NCI-H2029 treated with DMSO at 0.1 percent for 48 hours (cell line): ENCODE measurements at places on chromosomes 2 and 18.
A peak's percentile ranks its signal among the peaks of the same experiment; 100 is the strongest.

DNA sequence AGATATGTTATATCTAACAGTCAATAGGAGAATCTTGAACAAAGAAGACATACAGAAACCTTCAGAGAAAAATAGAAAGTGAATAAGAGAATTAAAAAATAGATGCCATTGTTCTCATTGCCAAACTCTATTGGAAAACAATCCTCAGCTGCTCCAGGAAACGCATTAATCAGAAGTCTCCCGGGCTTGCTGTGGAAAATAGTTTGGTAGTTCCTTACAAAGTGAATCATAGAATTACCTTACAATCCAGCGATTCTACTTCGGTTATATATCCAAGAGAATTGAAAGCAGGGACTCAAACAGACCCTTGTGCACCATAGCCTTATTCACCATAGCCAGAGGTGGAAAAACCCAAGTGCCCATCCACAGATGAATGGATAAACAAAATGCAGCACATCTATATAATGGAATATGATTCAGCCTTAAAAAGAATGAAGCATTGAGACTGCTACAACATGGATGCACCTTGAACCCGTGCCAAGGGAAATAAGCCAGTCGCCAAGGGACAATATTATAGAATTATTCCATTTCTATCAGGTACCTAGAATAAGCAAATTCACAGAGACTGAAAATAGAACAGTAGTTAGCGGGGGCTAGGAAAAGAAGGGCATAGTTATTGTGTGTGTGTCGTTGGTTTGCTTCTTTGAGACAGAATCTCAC lies 21.9 kb upstream of the CHRNA1 start:
- DNase-seq: no peak

- no peak for DNase-seq
Measured at GRCh38 chr2:138023976-138024375, 59.7 kb downstream of the HNMT start.

- peak; percentile 30 for DNase-seq
Measured at GRCh38 chr2:237421542-237422116, 7.7 kb upstream of the COL6A3 start.

GRCh38 chr2:234816056-234816455 lies 135.8 kb upstream of the SH3BP4 start:
- DNase-seq: no peak

GRCh38 chr2:125711075-125711474 lies 944.9 kb upstream of the GYPC start:
- no peak for DNase-seq

- DNase-seq: no peak
Measured at GRCh38 chr2:68384485-68385107, 19.5 kb downstream of the PLEK start.

- no peak for DNase-seq
Measured at GRCh38 chr18:3340015-3340681, 78.2 kb downstream of the MYL12B start.

DNA sequence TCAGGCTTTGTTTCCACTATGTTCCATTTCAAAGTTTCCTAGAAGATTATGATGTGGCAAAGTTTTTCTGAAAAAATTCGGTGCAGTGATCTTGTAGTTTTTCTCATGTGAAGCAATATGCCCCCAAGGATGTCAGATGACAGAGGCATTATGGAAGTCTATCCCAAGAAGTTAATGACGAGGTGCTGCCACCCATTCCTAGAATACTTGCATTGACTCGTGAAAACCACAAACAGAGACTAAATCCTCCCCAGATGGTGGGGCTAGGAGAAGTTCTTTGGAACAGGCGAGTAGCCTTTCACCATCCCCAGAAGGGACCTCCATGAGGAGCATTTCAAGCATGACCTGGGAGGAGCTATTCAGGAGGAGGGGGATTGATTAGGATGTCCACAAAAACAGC lies 40.2 kb upstream of the COPS8 start:
- DNase-seq: no peak

- DNase-seq: no peak
Measured at GRCh38 chr18:56927786-56928185, 219.1 kb upstream of the BOD1L2 start.

DNA sequence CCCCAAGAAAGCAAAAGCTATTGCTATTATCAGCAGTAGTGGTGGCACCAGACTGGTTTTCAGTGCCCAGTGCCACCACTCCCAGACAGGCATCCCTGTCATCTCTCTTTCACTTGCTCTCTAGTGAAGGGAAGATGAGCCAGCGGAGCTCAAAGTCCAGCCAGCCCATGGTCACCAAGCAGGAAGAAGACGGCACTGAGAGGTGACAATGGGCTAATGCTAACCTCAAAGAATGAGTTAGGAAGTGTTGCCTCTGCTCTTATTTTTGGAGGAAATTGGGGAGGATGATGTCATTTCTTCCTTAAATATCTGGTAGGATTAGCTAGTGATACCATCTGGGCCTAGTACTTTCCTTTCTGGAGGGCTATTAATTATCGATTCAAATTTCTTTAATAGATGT lies 1.7 kb downstream of the SP140 start:
- no peak for DNase-seq

DNA sequence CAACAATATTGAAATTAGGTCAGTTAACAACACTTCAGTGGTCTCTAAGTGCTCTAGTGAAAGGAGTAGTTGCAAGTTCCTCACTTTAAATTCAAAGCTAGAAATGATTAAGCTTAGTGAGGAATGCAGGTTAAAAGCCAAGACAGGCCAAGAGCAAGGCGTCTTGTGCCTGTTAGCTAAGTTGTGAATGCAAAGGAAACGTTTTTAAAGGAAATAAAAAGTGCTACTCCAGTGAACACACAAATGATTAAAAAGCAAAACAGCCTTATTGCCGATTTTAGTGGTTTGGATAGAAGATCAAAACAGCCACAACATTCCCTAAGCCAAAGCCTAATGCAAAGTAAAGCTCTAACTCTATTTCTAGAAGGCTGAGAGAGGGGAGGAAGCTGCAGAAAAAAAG lies 44.7 kb downstream of the ANTXR1 start:
- DNase-seq: no peak

- no peak for DNase-seq
Measured at GRCh38 chr2:29655391-29656086, 265.8 kb downstream of the ALK start.

- DNase-seq: no peak
Measured at GRCh38 chr18:22349317-22349898, 68.3 kb downstream of the CTAGE1 start.

- no peak for DNase-seq
Measured at GRCh38 chr2:161480123-161480522, 64.0 kb downstream of the TBR1 start.
